ENCODE measurements at places on chromosomes 16 and 17.

- no peak for DNase-seq
These were observed 130.6 kb downstream of the MGAT5B start for GRCh38 chr17:76998839-76999238.

DNA sequence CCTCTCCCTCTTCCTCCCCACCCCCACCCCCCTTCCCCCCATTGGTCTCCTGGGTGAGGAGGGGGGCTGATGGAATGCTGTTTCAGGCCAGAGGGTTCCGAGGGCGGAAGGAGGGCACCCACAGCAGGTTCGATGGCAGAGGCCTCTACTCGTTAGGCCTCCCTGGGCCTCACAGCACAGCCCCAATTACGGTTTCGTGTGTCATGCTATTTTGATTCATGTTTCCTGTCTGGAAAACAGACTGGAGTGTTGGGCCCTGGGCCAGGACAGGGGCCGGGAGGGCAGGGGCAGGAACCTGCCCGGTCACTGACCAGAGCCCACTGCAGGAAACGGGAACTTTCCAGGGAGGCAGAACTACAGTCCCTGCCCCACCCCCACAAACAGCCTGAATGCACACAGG is 138.2 kb downstream of the C16orf95 start:
- no peak for DNase-seq

DNA sequence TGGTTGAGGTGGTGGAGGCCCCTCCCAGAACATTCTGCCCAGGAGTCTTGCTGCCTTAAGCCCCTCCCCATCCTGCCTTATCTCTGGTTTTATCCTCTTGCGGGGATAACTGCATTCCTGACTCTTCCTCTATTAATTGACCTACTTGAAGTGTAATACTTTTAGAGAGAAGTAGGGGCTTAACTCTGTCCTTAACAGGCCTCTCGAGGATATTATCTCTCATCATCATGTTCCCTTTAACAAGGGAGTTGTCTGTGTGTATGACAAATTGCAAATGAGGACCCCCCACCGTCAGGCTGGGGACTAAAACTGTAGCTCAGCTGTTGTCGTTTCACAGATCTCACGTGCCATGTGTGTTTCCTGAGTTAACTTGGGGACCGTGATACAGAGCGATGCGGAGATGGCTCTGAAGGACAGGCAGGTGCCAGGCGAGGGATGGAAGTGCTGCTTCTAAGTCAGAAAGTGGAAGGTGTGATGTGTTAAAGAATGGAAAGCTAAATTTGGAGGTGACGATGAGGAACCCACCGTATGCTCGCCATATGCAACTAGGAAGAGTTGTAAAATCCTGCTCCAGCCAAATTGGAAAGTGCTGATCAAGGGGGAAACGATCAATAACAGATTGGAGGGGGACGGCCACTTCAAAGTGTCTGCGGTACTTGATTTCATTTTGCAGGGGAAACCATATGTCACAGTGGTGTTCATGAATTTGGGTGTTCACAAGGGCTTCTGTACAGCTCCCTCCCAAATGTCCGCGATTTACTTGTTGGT is 106.3 kb downstream of the RPTOR start:
- no peak for DNase-seq

DNA sequence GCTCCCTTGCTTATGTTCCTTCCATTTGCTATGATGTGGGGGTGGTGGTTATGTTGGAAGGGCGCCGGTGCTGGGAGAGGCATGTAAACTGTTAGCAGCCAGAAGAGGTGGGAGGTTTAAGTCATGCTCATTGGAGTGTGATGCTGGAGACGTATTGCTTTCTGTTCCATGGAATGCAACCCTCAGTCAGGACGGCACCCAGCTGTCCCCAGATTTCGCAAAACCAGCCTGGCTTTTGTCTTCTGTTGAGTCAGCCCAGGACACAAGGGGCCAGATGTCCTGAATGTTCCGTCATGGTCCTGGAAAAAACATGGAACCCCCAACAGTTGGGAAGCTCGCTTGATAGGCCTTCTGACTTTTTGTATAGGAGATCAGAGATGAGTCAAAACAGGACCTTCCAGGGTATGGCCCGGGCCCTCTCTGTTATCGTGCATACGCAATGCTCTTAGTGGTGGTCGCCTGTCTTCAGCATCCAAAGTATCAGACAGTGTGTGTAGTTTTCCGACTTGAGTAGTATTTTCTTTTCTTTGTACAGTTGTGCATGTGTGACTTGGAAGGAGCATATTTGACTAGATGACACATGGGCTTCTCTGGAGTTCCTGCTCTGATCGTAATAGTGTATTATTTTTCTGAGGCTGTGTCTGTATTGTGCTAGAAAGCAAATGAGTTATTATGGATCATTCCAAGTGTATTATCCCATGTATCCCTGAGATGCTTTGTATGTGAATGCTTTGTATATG is 201.9 kb downstream of the SNX29 start:
- peak; percentile 77 for DNase-seq

DNA sequence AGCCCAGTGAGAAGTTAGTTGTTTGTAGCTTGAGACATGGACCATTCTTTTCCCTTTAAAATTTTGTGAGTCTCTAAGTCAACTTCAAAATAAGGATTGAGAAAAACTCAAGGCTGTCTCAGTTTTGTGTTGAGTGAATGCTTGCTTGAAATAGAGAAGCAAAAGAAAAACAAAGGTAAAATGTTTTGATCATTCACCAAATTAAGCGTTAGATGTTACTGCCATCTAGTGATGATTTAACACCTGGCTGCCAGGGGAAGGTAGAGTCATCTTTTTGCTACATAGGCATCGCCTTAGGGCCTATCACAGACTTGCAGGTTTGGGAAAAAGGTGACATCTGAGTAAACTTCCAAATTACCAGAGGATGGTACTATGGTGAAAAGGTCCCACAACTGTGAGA is 74.4 kb downstream of the PCTP start:
- no peak for DNase-seq

GRCh38 chr16:1089822-1090619 is 6.0 kb downstream of the C1QTNF8 start:
- no peak for DNase-seq

GRCh38 chr17:49545007-49545660 is 30.5 kb upstream of the NXPH3 start:
- no peak for DNase-seq

- DNase-seq, result no peak
These were observed 8.0 kb downstream of the TLCD3A start for GRCh38 chr17:740240-741017.

DNA sequence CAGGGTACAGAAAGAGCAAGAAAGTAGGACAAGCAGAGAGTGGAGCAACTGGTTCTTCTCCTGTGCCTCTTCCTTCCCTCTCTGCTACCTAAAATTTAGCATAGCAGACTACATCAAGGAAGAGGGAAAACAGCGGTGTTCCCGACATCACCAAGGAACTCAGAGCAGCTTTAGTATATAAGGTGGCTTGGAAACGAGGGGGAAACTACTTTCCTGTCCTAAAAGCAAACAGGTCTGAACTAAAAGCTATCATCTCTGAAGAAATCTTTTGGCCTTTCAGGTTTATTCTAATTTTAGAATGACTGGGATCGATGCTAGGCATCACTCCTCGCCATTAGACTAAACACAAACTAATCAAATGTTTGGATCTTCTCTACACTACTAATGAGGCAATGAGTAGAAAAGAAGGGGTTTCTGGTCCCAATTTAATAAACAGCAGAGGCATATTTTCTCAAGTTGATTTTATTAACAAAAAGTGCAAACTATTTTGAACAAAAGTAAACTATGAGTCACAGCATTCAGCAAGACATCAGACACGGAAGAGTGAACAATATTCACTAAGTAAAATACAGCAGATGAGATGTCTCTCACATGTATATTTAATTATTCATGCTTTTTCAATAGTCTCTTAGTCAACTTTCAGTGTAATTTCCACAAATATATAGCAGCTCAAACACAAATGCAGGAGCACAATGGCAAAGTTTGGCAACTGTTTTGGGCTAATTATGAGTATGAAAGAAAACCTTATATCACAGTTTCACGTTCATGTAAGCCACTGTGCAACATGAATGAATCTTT is 108.7 kb downstream of the TRIM37 start:
- DNase-seq, result no peak

- DNase-seq, result no peak
These were observed 9.6 kb downstream of the ABHD15 start for GRCh38 chr17:29557085-29557738.

GRCh38 chr16:29687755-29688154 is 8.8 kb downstream of the QPRT start:
- DNase-seq, result no peak

- no peak for DNase-seq
These were observed 20.3 kb downstream of the NF1 start for GRCh38 chr17:31114956-31115555.

GRCh38 chr16:47907109-47907508 is 248.7 kb downstream of the ABCC12 start:
- no peak for DNase-seq

DNA sequence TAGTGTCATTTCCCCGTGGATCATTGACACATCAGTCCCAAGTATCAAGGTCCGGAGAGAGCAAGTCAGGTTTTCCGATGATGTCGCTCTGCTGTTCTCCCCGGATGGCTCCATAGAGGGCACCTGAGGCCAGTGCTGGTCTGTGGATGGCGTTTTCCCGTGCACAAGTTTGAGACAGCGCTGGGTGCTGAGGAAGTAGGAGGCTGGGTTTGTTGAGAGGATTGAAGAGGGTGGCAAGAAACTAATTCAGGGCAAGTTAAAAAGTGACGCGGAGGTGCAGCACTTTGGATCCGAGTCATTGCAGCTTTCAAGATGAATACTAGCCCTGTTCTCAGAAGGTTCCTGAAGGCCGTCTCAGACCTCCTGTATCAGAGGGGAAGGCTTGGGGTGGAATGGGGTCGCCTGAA is 7.7 kb downstream of the NUBP1 start:
- DNase-seq, result no peak

- no peak for DNase-seq
These were observed 85.5 kb downstream of the GSG1L start for GRCh38 chr16:27977966-27978365.

- DNase-seq, result peak; percentile 19
These were observed 120.5 kb downstream of the SOCS1 start for GRCh38 chr16:11135464-11135973.

DNA sequence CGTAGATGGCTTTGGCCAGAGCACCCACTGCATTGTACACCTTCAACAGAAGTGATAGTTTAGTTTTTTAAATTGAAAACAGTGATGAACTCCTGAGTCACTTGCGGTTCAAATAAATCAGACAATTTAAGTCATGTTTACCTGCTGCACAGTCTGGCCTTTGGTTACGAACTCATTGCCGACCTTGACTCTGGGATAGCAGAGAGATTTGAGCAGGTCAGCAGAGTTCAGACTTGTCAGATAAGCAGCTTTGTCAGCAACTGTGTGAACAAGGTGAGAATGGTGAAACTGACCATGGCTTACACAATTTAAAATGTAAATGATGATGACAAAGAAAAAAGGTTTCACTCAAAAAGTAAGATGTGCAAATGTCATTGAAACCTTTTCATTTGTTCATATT is 9.3 kb downstream of the MYH4 start:
- DNase-seq, result no peak

DNA sequence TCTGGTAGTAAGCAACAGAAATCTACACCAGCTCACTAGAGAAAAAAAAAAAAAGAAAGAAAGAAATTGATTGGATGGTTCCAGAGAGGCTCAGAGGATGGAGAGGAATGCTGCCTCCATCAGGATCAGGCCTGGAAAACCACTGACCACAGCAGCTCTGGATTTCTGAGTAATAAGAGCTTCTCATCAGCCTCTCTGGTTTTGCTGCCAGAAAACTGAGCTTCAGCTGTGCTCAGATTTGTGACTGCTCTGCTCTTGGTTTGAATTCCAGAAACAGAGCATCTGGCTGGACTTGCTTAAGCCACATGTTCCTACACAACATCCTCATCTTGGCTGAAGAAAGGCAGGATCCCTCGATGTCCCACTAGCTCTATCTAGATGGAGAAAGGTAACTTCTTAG is 25.9 kb downstream of the IRX6 start:
- DNase-seq, result no peak

DNA sequence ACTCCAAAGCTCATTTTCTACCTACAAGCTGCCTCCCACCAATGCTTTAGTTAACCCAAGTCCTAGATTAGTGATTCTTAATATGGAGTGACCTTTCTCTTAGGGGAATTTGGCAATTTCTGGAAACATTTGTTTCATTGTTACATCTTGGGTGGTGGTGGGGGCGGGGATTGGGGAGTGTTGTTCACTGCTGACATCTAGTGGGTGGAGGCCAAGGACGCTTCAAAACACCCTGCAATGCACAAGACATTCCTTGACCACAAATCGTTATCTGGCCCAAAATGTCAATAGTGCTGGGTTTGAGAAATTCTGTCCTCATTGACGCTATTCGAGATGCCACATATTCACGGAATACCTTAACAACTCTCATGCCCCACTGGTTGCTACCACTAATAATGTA is 282.9 kb downstream of the RBFOX1 start:
- DNase-seq, result no peak

DNA sequence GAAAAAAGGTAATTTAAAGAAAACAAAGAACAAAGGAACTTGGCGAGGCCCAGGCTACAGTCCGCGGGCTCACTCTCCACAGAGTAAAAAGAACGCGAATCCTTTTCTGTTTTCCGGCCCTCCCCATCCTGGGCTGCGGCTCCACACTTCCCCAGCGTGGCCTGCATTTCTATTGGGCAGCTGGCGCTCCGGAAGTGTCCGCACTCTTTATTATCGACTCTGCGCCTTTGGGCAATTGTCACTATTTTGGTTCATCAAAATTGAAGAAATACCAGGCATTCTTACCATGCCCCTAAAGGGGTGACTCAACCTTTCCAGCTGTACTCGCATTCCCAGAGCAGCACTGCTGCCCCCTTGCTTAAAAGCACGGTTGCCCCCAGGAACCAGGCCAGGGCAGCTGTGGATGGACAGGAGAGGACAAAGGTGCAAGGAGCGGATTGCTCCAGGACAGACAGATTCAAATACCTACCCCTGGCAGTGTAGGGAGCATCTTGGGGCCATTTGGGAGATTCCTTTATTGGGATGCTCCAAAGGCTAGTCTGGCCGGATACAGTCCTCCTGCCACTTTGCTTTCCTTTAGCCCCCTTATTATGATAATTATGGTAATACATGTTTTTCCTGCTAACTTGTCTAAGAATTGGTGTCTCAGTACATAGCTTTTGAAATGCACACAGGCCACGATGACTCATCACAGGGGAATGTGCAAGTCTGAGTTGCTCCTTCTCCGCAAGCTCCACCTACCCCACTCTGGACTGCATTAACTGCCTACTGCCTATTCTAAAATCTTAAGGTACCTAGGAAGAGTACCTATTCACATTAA is 985 bp upstream of the SLFN12 start:
- peak; percentile 96 for DNase-seq

- no peak for DNase-seq
These were observed 201.2 kb upstream of the NOG start for GRCh38 chr17:56392321-56392720.

GRCh38 chr16:57113042-57113453 is 20.7 kb downstream of the CPNE2 start:
- no peak for DNase-seq

GRCh38 chr17:83109793-83110645 is 30.6 kb downstream of the METRNL start:
- DNase-seq, result peak; percentile 90

- no peak for DNase-seq
These were observed 428.2 kb upstream of the MAF start for GRCh38 chr16:80028581-80029380.

GRCh38 chr16:29154676-29155121 is 169.8 kb downstream of the LAT start:
- DNase-seq, result no peak

GRCh38 chr16:49883076-49884014 is 27.4 kb upstream of the ZNF423 start:
- no peak for DNase-seq

- DNase-seq, result no peak
These were observed 373.0 kb upstream of the DYNLRB2 start for GRCh38 chr16:80167657-80168390.
